ENCODE measurements at places on chromosomes 4 and X.

DNA sequence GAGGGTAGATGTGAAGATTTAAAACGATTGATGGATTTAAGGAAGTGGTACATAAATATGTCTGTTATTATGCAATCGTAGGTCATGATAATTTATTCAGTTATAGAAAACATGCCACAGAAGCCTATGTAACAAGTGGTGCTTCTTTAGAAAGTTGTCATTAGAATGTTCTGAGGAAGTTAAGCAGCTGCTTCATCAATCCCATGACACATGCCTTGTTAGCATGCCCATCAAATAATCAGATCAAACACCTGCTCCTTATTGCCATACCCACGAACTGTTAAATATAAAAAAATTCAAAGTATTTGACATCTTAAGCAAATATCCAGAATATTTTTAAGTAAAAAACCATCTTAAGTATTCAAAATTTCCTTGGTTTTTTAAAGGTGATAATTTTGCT, 76.4 kb upstream of the MYOZ2 start:
- DNase-seq: no peak

GRCh38 chr4:48787056-48787455, 7.0 kb upstream of the FRYL start:
- no peak for DNase-seq

- DNase-seq: no peak
Measured at GRCh38 chrX:5646818-5647217, 581.8 kb downstream of the NLGN4X start.

GRCh38 chr4:168877511-168878491, 132.3 kb downstream of the CBR4 start:
- DNase-seq: no peak

GRCh38 chr4:182301736-182302135, 58.5 kb downstream of the TENM3 start:
- no peak for DNase-seq

DNA sequence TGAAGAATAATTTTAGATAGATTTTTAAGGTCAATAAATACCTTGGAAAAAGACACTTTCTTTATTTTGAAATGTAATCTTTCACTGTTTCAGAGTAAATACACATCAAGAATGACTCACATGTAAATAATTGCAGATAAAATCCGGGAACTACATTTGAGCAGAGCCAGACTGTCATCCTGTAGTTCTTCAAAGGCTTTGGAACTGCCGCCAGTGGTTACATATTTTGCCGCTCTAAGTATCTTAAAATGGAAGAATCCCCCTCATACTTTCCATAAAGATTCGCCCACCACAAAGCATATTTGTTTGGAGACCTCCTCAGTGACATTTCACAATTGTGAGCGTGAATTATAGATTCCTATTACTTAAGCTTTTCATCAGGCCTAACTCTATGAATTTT, 607.8 kb upstream of the ZFP42 start:
- peak; percentile 52 for DNase-seq

DNA sequence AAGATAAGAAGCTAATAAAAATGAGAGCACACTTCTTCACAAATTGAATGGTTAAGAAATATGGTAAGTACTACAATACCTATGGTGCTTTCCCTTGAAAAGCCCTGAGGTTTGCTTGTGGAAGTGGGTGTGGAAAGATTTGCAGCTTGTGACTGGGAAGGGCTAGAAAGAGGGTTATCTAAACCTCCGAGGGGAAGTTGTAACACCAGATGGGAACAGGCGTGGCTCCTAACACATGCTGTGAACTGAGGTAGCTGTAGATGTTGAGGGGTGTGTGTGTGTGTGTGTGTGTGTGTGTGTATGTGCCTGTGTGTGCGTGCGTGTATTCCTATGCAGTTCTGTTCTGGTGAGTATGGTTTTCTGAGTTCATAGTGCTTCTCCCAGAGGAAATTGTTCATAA, 21.5 kb downstream of the FRMPD4 start:
- DNase-seq: no peak

GRCh38 chrX:3514996-3515395, 168.5 kb upstream of the MXRA5 start:
- peak; percentile 21 for DNase-seq

DNA sequence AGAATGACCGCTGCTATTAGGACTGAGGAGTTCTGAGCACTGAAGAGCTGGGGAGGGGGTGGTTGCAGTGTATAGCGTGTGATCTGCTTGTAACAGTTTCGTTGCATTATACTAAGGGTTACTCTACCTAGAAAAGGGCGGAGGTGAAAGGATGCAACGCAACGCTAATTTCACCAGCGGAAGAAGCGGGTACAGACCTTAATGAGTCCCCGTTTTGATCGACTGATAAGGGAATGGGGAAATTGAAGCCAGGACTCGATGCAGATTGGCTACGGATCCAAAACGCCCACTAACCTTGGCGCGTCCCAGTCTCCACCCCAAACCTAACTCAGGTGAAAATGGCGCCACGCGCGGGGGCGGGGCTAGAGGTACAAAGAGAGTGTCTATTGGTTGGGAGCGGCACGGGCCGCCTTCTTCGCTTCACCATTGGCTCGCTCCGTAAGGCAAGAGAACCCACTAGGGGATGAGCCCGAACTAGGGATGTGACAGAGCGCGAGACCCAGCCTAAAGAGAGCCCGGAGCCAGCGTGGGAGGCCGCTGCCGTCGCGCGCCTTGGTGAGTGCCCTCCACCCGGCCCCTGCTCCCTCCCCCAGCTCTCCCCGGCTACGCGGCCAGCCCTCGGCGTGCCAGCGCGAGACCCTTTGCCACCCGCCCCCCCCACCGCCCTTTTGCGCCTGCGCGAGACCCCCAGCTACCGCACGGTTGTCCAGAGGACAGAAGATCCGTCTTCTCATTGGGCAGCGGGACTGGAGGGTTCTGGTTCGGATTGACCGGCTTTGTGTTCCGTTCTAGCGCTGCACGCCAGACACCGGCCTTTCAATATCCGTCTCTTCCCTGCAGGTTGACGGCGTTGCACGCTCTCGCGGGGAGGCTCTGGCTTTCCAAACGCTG, at the start of gene EBP:
EBP (plus strand) TSS at position 456 of the 891 bp plus-strand sequence. CDS start 1,964 bp downstream, outside the sequence.
- peak; percentile 83 for DNase-seq

DNA sequence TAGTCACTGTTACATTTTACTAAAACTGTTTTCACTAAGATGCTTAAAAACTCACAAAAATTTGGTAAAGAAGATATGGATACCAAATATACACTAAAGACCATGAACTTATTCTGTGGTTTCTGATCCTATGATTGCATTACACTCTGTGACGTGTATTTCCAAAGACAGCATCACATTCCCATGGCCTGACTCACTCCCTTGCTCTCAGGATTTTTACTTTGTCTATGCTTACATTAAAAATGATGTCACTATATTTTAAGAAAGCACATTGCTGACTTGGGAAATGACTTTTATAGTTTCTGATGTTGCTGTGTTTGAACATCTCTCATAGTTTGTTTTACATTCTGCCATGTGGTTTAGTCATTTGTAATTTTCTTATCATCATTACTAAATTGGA, 327.9 kb upstream of the MAGEB18 start:
- DNase-seq: peak; percentile 53

GRCh38 chr4:113071274-113071673, 21.8 kb downstream of the ANK2 start:
- no peak for DNase-seq

GRCh38 chr4:19645589-19645988, 606.1 kb upstream of the SLIT2 start:
- no peak for DNase-seq

DNA sequence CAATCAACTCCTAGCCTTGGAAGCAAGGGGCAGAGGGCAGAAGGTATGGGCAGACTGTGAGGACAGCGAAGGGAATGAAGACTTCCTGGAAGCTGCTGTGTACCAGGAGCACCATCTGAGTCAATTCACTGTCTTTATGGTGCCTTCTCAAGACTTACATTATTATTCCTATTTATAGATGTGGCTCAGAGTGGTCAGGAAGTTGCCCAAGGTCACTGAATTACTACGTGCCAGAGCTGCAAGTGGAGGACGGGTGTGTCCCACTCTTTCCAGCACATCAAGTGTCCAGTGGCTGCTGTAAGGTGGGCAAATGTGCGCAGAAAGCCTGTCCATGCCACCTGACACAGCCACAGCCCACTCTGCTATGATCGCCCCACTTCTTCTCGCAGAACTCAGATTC, 32.0 kb downstream of the SMPX start:
- DNase-seq: no peak

- peak; percentile 45 for DNase-seq
Measured at GRCh38 chr4:15955670-15956069, 7.3 kb downstream of the FGFBP2 start.

GRCh38 chrX:87846956-87847355, 329.4 kb downstream of the KLHL4 start:
- no peak for DNase-seq

GRCh38 chrX:136163689-136164088, 16.4 kb downstream of the FHL1 start:
- no peak for DNase-seq

GRCh38 chr4:100880011-100880410, 362.2 kb upstream of the EMCN start:
- no peak for DNase-seq

GRCh38 chrX:24189490-24189889, 40.0 kb downstream of the ZFX start:
- DNase-seq: no peak

DNA sequence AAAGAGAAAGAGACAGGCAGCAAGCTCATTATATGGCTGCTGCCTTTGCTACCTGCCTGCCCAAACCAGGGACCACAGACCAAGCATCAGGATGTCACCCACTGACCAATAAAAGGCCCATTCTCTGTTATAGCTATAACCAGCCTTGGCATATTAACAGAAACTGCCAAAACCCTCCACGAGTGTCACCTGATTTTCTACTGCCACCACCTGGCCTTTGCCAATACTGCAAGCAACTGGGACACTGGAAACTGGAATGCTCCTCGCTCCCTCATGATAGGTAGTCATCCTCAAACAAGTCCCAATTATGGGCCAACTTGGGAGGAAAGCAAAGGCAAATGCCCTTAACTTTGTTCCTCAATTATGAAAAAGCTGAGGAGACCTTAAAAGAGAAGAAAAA, 76.0 kb downstream of the SPIN4 start:
- DNase-seq: peak; percentile 18

GRCh38 chrX:25125483-25125882, 109.7 kb upstream of the ARX start:
- DNase-seq: no peak

GRCh38 chr4:118076958-118077766, 42.9 kb downstream of the NDST3 start:
- peak; percentile 17 for DNase-seq

DNA sequence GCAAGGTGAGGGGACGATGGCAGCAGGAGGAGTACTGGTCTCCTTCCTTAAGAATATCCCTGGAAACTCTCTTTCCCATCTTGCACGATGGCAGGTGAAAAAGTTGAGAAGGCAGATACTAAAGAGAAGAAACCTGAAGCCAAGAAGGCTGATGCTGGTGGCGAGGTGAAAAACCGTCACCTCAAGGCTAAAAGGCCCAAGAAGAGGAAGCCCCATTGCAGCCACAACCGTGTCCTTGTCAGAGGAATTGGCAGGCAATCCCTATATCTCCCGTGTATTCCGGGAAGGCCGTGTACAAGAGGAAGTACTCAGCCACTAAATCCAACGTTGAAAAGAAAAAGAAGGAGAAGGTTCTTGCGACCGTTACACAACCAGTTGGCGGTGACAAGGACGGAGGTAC, 40.0 kb downstream of the CRLF2 start:
- no peak for DNase-seq

DNA sequence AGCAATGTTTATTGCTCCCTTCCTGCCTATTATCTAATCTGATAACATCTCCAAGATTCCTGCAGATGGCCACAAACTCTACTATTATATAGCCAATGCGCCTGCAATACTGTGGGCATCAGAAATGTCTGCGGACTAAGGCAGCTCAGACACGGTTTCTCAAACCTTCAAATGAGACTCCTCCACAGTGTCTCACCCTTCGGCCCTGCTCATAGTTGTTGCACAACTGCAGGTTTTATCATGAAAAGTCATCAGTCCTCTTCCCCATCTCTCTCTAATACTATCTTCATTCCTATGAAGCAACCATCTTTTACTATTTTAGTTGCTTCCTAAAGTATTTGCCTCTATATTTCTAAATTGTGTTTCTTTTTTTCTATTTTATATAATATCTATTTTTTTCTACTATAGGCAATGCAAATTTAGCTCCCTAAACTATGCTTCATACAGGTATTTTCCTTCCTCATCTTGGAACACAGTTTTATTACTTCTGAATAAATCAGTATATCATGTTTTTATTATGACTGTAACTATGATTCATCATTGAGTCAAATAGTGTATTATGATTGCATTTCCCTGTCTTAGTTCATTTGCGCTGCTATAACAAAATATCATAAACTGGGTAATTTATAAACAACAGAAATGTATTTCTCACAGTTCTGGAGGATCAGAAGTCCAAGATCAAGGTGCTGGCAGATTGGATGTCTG, 129.7 kb upstream of the EDNRA start:
- DNase-seq: peak; percentile 68

- no peak for DNase-seq
Measured at GRCh38 chr4:157291071-157291470, 70.5 kb downstream of the GRIA2 start.

- DNase-seq: peak; percentile 52
Measured at GRCh38 chr4:20544645-20545044, 155.6 kb upstream of the PACRGL start.

- no peak for DNase-seq
Measured at GRCh38 chr4:137394018-137394417, 138.3 kb downstream of the PCDH18 start.

DNA sequence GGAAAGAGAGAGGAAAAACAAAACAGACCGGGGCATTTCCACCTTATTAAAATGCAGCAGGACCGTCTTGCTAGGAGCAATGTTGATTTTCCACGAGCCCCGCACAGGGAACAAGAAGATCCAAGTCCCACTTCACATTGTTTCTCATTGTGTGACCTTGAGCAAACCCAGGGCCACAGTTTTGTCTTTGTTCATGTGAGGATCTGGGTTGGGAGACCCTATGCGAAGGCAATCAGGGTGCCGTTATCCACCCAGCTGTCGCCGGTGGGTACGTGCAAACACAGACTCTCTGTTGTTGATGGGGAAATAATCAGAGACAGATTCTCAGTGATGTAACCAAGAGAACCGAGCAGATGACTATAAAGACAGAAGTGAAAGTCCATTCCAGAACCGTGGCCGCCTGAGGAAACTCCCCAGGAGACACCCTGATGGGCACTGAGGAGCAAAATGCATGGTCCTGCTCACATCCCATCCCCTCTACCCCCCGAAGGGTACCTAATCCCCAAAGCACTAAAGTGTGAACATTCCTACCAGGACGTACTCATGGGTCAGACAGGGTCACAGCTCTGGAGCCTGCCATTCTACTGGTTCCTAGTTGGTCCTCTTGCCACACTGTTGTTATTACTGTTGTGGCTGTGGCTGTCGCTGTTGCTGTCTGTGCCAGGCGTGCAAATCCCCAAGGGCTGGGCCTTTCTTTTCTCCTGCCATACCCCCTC, 102.7 kb upstream of the RBPJ start:
- no peak for DNase-seq
